Psoas muscle (tissue), 8 donors: ENCODE measurements at places on chromosomes 16 and 17. TPM values are rescaled to one million over a fixed set of nuclear protein-coding genes. Genes with fewer than 3 reads are reported as not detected.
A peak's percentile ranks its signal among the peaks of the same experiment; 100 is the strongest.

- DNase-seq: peak; percentile 90
Measured at GRCh38 chr17:7857713-7858521, at the start of gene CYB5D1. TSS of gene CYB5D1 (plus strand) at chr17:7858003. CDS start at chr17:7858135, 132 bp downstream.

GRCh38 chr16:84390131-84390785, 21.9 kb downstream of the ATP2C2 start:
- no peak for DNase-seq

DNA sequence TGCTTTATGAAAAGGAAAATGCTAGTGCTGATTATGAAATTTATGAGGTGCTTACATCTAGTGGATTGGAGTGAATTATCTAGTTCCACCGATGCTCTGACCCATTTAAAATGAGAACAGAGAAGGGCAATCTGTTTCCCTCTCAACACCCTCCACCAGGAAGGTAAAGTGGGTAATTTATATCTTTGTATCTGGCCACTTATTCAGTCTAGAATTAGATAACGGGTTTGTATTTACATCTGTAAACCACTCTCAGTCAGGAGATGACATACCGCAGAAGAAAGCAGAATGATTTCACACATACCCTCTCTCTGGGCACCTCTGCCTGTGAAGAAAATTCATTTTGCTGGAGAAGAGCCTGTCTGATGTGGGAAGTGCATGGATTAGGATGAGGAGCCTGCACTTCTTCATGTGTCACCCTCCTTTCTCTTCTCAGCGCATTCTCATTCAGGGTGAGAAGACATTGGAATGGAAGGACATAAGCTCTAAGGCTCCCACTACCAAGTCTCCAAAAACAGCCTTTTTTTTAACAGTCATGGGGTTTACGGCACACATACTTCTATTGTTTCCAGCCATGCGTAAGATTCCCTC, 646.7 kb upstream of the SALL1 start:
- DNase-seq: no peak

DNA sequence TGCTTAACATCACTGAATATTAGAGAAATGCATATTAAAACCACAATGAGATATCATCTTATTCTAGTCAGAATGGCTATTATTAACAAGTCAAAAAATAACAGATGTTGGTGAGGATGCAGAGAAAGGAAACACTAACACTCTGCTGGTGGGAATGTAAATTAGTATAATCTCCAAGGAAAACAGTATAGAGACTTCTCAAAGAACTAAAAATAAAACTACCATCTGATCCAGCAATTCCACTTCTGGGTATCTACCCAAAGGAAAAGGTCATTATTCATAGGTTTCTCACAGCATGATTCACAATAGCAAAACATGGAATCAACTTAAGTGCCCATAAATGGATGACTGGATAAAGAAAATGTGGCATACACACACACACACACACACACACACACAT, 166.4 kb downstream of the CEP112 start:
- DNase-seq: no peak

DNA sequence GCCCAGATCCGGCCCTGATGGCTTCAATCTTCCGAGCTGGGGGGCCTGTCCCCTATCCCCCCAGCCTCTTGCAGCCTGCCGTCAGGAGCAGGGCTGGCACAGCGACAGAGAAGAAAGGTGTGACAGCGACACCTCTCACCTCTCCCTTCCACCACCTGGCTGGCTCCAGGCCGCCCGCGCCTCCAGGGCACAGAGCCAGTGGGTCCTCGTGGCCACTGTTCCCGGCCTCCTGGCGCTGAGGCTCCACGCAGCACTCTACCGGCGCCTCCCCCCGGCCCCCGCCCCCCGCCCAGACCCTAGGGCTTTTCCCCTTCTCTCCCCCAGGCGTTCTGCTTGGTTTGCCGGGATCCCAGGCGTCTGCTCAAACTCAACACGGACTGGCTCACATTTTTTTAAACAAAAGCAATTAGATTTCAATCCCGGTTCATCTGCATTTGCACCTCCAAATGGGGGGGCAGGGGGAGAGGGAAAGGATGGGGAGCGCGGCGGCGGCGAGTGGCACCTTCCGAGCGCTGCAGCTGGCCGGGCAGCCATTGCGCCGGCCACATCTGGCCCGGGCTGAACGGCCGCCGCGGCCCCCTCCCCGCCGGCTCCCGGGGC, 12.8 kb upstream of the CBX8 start:
- no peak for DNase-seq

DNA sequence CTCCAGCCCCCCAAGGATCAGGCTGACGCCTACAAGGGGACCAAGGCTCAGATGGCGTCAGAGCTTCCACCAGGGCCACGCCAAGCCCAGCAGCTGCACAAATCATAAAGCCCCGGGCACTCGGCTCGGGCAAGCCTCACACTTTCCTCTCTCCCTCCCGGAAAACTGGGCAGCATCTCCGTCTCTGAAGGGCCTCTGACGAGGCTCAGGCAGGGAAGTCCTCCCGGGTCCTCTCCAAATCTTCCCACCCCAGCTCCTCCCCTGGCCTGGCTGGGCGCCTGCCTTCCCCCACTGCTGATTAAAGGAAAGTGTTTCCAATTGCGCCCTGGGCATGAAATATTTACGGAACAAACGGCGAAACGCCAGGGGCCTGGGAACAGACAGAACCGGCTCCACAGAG, 38.5 kb downstream of the PIEZO1 start:
- peak; percentile 61 for DNase-seq

DNA sequence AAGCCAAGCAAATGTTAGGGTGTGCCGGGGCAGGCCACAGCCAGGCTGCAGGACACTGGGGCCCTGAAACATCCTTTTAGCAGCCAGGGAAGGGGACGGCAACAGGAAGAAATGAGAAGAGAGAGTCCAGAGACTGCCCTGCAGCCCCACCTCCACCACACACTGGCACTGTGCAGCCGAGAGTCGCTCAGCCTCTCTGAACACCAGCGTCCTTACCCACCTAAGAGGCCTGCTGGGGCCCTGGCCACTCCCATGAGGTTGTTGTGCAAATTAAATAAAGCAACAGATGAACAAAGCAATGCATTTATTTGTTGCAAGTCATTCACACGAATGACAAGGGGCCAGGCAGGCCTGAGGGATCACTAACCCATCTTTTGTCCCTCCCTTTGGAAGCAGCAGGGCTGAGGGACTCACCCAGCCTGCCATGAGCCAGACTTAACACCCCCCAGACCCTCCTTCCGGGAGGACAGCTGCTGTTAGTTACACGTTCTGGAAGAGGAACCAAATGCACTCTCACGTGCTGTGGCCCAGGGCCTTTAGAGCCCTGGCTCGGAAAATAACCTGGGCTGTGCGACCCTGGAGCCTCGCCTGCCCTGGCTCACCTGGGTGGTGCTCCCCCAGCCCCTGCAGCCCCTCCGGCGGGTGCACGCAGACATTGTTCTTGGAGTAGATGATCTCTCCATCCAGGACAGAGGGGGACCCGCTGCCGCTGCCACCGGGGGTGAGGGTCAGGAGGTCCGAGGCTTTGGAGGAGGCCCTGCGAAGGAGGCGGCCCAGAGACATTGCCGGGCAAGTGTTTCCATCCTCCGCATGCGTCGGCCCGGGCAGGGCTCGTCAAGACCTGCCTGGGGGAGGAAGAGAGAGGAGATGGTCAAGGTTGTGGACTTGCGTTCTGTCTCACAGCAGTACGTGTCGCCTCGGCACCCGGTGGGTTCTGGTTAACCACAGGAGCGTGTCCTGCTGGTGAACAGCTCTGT, 22.6 kb downstream of the TBC1D16 start:
- peak; percentile 13 for DNase-seq

GRCh38 chr17:57735707-57736106, 9.4 kb downstream of the CCDC182 start:
- no peak for DNase-seq

GRCh38 chr16:55494994-55495421, 13.9 kb upstream of the LPCAT2 start:
- DNase-seq: no peak

Gene OR3A3
- not detected for total RNA-seq

Gene CHD9NB
- total RNA-seq: 0.56 TPM

Gene CCL16
- total RNA-seq: not detected

Gene SPNS3
- not detected for total RNA-seq

Gene HOXB8
- total RNA-seq: not detected

Gene CCL5
- 0.77 TPM for total RNA-seq

Gene MSLN
- not detected for total RNA-seq

Gene MMD
- total RNA-seq: 3.9 TPM
